CD4-positive, alpha-beta T cell treated with Interleukin-4 for 1 hour (primary cell): ENCODE measurements at places on chromosomes 11 and 22.

GRCh38 chr11:77159219-77159936, 31.3 kb downstream of the MYO7A start:
- DNase-seq, result no peak

DNA sequence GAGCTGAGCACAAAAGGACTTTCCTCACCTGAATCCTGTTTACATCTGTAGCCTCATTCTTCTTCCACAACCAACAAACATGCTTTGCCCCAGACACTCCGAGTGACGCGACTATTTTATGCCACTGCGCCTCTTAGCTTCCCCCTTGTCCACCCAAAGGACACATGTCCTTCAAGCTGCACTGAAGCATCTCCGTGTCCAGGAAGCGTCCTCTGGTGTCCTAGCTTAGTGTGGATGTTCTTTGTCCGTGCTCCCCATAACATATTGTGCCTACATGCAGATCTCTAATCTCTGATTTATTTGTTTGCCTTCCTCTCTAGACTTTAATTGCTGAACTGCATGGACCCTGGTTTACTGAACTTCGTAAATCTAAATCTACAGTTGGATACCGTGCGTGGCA, 20.1 kb upstream of the CECR2 start:
- DNase-seq, result no peak

DNA sequence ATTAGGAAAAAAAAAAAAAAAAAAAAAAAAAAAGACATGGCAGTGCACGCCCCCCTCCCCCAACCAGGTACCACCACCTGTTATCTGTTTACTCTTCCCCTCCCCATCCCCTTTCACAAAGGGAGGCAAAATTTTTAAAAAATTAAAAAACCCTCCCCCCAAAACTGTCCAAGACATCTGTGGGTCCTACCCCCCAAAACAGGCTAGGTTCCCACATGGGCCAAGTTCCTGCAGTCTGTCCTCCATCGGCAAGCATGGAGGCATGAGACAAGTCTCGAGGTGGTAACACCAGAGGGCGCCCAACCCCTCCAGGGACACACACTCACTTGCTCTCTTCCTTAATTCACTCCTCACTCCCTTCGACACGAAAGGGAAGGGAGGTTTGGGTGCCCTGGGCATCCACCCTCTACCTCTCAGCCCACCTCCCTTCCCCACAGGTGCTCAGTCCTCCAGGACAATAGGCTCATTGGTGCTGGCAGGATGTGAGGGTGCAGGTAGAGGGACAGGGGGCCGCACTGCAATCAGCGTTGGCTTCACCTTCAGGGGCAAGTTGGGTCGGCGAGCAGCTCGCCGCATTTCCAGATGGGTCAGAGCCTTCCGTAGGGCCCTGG, 2.2 kb upstream of the TUT1 start:
- DNase-seq, result peak; percentile 85

DNA sequence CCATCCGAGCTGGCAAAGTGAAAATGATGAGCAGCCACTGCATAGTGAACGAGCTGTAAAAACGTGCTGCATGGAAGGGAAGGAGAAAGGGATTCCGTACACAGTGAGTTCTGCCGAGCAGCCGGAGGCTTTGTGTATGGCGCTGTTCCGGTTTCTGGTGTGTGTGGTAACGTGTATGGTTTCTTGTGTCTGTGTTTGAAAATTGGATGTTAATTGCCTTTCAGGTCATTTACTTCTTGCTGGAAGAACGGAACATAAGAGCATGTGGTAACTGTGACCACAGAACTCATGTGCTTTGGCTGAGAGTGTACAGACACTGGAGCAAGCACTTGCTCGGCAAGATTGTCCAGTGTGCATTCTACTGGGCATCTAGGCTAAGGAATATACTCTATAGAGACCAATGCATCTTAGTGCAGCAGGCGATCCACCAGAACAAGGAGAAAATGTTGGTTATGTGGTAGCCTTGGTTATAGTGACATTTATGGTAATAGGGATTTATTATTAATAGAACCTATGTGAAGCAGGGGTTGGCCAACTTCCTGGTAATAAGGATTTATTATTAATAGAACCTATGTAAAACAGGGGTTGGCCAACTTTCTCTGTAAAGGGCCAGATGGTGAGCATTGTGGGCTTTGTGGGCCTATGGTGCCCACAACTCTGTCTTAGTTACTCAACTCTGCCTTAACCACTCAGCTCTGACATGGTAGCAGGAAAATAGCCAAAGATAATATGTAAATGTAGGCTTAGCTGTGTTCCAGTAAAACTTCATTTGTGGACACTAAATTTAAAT, 49.2 kb downstream of the GRAMD1B start:
- DNase-seq, result peak; percentile 21

DNA sequence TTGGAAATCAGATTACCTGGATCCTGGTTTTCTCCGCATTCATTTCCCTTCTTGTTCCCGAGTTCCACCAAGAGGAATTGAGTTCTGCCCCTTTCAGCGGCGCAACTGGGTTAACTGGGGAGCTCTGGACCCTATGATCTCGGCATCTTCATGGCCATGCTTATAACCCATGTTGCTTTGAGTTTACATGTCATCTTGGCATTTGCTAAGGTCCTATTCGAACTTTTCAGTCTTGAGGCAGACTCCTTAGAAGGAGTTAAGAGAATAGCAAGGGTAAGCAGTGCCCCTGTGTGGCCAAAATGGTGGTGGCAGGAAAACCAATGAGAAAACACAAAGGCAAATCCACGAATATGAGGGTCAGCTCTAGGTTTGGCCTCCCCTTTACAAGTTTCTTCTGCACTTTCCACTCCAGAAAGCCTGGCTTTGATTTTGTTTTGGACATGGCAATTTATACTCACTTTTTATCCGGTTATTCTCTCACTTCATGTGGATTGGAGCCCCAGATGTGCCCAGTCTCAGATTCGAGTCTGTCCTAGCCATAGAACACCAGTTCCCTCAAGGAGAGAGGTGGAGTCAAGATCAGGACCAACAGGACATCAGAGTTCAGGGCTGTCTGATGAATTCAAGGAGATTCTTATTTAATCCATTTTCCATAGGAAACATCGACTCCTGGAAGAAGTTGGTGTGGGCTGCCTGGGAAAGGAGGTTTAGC, 55.3 kb upstream of the FBXO3 start:
- peak; percentile 63 for DNase-seq
